ENCODE measurements at places on chromosomes 16 and 17. TPM values are rescaled to one million over a fixed set of nuclear protein-coding genes. Genes with fewer than 3 reads are reported as not detected.
A peak's percentile ranks its signal among the peaks of the same experiment; 100 is the strongest.

DNA sequence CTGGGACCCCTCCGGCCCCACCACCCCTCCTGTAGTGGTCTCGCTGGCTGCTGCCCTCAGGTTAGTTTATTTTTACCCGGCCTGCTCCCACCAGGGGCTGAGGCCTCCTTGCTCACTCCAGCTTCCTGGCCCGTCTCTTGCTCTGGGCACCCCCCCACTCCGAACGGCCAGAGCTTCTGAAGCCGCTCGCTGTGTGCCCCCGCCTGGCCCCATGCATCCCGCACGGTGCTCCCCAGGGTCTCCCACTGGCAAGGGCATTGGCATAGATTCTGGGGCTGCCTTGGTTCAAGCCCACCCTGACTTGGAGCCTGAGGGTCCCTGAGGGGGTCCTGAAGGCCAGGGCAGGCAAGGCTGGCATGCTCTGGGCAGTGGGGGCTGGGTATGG is 186.4 kb downstream of the SEC14L1 start:
- no peak for DNase-seq

DNA sequence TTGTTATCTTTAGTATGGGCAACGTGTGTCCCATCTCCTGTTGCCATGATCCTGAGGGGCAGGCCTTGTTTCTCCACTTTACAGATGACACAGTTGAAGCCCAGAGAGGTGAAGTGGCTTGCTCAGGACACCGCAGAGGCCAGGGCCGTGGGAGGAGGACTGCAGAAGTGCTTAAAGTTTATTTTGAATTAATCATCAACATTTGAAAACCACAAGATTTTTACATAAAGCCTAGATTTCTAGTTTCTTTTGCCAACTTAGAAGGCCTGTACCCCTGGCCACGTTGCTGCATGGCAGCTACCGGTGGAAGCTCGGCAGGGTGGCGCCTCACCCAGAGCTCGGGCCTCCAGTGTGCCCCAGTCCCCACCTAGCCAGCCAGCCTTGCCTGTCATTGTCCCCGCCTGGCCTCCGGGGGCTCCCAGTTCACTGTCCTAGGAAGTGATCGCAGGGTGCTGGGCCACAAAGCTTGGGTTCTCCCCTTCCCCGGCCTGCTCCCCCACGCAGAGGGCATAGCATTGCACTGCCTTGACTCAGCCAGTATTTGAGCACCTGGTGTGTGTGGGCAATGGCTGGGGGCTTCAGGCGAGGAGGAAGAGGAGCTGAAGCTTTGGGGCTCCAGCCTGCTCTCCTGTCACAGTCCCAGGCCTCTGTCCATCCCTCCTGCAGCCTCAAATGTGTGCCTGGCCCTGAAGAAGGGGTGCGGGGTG is 14.8 kb upstream of the ADCY7 start:
- no peak for DNase-seq

- DNase-seq = no peak
These were observed 46.8 kb downstream of the ZNF267 start for GRCh38 chr16:31920373-31920772.

DNA sequence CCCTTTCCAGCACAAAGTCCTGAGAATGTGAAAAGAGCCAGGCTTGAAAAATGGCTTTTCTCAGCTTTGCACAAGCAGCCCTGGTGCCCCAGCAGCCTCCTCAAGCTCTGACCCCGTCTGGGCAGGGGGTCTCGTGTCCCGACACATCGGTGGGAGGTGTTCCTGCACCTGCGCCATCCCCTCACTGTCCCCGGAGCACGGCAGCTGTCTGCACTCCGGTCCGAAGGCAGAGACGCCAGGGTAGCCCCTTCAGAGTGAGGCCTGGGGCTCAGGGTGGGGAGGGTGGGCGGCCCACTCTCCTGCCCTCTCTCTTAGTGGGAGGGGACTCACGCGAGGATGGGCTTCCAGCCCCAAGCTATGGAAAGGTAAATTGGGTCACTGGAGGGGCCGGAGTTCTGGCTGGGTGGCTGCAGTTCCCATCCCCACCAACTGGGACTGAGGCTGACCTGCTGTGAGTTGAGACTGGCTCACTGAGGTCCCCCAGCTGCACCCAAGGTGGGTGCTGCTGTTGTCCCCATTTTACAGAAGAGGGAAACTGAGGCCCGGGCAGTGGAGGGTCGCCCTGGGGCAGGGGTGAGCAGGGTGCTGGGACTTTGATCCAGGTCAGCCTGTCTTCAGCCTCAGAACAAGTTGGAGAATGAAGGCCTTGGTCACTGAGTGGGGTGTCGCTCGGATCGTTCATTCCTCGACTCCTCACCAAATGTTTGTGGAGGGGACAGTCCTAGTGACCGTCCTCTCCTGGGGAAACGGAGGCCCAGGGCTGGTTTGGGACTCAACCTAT is 2.3 kb upstream of the BAIAP3 start:
- no peak for DNase-seq

- peak; percentile 46 for DNase-seq
These were observed 169.3 kb downstream of the RAB11FIP4 start for GRCh38 chr17:31560616-31561235.

DNA sequence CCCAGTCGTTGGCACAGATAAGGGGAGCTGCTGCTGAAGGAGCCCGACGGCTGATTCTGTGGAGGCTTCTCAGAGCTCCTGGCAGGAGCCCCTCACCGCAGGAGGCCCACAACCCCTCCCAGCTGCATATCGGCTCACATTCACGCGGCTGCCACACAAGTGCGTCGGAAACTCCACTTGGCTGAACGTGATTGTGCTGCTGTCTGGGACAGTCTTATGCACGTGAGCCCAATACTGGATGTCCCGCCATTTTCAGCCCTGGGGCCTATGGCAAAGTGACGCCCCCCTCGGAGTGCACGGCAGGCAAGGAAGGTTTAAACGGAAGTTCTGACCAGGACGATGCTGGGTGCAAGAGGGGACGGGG is 8.7 kb upstream of the PITPNA start:
- no peak for DNase-seq

DNA sequence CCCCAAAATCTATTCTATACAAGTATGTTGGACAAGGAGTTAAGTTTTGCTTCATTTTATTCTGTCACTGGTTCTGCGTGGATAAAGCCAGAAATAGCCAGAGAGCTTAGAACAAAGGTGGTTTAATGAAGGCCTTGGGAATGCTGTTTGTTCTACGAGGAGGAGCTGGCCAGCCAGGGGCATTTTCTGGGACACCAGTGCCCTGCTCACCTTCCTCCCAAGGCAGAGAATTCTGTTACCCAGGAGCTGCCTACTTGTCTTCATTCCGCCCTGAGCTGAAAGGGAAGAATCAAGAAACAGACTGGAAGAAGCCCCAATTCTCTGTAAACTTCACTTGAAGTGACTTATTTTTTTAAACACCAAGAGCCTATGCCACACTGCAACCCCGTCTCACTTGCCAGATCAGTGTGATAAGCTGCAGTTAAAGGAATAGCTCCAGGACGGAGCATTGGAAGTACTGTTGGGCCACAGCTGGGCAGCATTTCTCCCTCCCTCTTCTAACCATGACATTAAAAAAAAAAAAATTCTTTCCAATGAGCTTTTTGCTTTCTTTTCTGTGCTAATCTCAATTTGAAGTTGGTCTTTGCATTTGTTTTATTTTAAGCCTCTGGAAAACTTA is 149.8 kb upstream of the DYNLRB2 start:
- DNase-seq = no peak

GRCh38 chr17:31678431-31678830 is 180.6 kb downstream of the COPRS start:
- peak; percentile 74 for DNase-seq

DNA sequence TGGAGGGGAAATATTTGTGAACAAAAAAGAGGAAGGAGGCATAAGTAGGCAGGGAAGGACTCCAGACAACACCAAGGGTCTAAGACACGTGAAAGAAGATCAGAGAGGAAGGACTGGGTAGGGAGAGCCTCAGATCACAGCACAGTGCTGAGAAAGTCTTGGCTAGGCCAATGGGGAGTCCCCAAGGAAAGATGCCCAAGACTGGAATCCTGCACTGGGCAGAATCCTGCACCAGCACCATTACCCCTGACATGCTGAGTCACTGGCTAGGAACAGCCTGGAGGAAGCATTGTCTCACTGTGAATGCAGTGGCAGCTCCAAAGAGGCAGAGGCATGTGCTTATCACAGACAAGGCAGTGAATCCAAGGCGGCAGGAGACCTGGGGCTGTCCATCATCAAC is 19.2 kb downstream of the CLEC19A start:
- no peak for DNase-seq

DNA sequence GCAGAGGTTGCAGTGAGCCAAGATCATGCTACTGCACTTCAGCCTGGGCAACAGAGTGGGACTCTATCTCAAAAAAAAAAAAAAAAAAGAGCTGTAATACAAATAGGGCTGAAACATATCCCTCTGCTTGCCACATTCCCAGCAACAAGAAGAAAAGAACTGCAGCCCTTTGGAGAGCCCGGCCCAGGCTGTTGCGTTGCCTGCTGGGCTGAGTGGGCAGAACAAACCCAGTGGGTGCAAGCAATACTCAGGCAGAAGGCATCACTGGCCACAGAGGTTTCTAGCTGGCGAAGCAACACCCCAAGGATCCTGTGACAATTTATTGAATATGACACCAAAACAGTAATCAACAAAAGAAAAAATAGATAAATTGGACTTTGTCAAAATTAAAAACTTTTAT is 44.0 kb downstream of the PIGL start:
- no peak for DNase-seq

- DNase-seq = no peak
These were observed 154.5 kb downstream of the PARN start for GRCh38 chr16:14475370-14476139.

DNA sequence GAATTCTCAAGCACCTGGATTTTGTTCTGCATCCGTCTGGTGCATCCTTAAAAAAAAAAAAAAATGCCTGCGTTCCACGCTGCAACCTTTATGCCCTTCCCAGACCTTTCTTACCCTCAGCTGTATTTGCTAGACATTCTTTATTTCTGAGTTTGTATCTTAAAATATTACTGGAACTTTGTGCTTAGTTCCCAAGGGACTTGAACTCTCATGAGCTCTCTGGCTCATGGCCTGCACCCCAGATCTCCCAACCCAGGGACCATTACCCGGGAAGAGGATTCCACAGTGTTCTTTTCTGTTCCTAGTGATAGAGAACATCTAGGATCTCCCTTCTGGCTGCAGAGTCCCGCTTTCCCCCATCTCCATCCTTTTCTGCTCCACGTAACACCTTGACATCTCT is 28.9 kb upstream of the CLEC18A start:
- DNase-seq = no peak

- DNase-seq = no peak
These were observed 83.4 kb downstream of the HELZ start for GRCh38 chr17:67161573-67161972.

- DNase-seq = peak; percentile 66
These were observed 2.8 kb upstream of the NTN3 start for GRCh38 chr16:2468233-2468724.

- DNase-seq = no peak
These were observed 3.3 kb downstream of the CFAP20 start for GRCh38 chr16:58125781-58126335.

DNA sequence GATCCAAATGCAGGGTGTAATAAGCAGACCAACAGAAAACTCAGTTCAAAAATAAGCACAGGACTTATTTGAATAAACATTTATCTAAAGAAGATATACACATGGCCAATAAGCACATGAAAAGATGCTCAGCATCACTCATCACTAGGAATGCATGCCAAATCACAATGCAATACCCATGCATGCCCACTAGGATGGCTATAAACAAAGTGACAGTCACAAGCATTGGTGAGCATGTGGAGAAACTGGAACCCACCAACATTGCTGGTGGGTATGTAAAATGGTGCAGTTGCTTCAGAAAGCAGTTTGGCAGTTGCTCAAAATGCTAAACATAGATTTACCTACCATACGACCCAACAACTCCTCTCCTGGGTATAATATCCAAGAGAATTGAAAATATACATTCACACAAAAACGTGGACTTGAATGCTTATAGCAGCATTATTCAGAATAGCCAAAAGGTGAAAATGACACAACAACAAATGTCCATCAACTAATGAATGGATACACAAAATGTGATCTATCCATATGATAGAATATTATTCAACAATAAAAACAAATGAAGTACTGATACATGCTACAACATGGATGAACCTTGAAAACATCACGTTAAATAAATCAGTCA is 20.1 kb downstream of the UBE2O start:
- no peak for DNase-seq

GRCh38 chr16:50459496-50460080 is 88.6 kb upstream of the NKD1 start:
- DNase-seq = no peak

DNA sequence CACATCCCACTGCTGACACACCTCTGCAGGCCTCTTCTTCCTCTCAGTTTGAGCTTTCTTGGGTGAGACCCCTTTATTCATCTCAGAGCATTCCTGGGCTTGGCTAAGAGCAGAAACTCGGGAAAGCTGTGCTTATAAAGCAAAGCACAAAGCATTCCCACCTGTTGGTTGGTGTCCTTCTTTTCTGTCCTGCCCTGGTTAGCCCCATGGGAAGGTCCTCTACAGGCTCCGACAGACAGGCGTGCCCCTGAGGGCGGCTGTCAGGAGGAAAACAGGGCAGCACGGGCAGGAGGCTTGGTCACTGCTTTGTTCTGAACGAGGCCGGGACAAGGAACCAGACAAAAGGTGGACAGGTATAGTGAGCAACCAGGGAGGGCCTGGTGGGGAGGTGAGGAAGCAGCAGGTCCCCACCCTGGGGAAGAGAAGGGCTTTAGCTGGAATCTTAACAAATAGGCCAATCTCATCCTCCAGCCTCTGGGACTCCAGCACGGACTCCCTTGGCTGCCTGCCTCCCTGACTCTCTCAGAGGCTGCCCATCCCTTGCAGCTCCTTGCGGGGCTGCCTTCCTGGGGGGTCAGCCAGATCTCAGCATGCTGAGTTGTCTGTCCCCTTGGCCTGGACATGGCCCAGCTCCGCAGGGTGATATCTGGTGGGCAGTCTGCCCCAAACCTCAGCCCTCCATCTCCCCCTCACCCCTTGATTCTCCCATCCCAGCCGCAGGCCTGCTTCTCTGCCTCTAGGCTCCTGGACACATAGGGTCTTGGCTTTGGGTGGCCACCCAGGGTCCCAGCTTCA is 1.7 kb downstream of the MEOX1 start:
- DNase-seq = no peak

GRCh38 chr16:81335669-81336068 is 20.9 kb downstream of the GAN start:
- no peak for DNase-seq

DNA sequence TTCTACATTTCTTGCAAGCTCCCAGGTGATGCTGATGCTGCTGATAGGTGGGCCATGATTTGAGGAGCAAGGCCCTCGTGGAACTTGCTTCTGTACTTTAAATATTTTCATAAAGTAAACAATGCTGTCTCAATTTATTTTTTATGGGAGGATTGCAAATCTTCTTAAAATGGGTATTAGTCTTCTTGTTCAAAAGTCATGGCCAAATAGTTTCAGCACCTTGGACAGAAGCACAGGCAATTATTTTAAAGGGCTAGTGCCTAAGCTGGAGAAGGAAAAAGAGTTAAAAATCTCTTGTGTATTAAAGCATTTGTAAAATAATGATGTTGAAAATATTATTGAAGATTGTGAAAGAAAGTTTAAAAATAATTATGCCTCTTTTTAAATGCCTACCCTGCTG is 50.5 kb downstream of the GPR139 start:
- peak; percentile 10 for DNase-seq

- no peak for DNase-seq
These were observed 95.0 kb upstream of the LHX1 start for GRCh38 chr17:36842231-36842819.

Gene KRTAP4-3
- not detected for polyA plus RNA-seq

Gene GNG13
- not detected for polyA plus RNA-seq

Gene PABPN1L
- polyA plus RNA-seq = not detected

Gene PPP4C
- polyA plus RNA-seq = 48.2 TPM

Gene TBX2
- 9.4 TPM for polyA plus RNA-seq

Gene SALL1
- 0.19 TPM for polyA plus RNA-seq

Gene VPS25
- polyA plus RNA-seq = 33.3 TPM

Gene CX3CL1
- polyA plus RNA-seq = 4.7 TPM

All from muscle of back (tissue), 13 donors.